ENCODE measurements at places on chromosomes 12 and 14.

GRCh38 chr14:95689441-95689840 lies 3.2 kb downstream of the TCL1B start:
- no peak overlapping the region for H3K27ac ChIP-seq
- no peak overlapping the region for H3K4me3 ChIP-seq
- no peaks in the 10 kb centered on the region for H3K4me1 ChIP-seq
- no peak for DNase-seq

DNA sequence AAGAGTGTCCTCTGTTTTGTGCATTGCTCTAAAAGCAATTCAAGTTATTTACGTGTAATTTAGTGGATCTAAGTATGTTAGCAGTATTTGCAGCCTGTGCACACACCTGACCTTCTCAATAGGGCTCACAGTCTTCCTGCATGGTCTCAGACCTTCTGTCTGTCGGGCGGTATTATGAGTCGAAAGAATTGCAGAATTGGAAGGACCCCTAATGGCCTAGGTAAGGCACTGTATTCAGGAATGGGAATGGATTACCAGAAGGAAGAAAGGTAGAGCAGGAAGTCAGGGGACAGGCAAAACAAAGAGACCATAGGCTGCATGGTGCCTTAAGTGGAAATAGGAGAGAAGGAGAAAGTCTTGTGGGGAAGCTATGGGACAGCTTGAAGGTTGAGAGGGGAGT lies 341.6 kb downstream of the VRK1 start:
- H3K27me3 ChIP-seq = peaks cover 3% of the 10 kb centered on the region
- H3K36me3 ChIP-seq = no peaks in the 10 kb centered on the region
- H3K4me1 ChIP-seq = no peaks in the 10 kb centered on the region

DNA sequence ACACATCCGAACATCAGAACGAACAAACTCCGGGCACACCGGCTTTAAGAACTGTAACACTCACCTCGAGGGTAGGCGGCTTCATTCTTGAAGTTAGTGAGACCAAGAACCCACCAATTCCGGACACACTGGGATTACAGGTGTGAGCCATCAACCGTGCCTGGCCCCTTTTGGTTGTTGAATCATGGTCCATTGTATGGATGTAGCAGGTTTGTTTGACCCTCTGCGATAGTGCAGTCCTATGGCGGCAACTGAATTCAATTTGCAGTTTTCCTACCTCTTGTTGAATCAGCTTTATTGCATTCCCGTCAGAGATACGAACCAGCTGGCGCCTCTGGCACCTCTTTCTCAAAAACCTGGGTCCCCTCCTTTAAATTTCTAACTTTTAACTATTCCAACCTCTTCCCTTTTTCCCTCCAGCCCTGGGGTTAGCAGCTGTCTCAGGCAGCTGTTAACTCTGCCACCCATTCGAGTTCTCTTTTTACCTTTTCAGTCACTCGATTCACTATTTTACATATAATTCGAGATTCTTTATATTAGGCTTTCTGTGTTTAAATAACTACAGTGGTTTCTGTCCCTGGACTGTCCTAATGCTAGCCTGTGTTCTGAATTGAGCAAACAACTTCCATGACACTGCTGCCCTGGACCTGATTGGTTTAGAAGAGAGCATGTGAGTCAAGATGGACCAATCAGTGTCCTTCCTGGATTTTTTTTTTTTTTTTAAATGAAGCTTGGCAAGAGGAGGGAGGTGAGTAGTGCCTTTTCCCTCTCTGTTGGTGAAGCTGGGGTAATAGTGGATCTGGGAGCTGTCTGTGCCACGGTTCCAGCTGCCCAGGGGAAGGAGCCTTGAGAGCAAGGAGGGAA lies 261.5 kb downstream of the PCNX1 start:
- H3K27ac ChIP-seq = no peak overlapping the region
- no peak overlapping the region for H3K4me3 ChIP-seq
- DNase-seq = no peak
- H3K36me3 ChIP-seq = no peaks in the 10 kb centered on the region
- H3K27me3 ChIP-seq = peaks cover 3% of the 10 kb centered on the region
- peaks cover 24% of the 10 kb centered on the region for H3K4me1 ChIP-seq

GRCh38 chr12:98579835-98580234 lies 13.7 kb upstream of the SLC25A3 start:
- no peaks in the 10 kb centered on the region for H3K27me3 ChIP-seq
- DNase-seq = no peak
- H3K27ac ChIP-seq = no peak overlapping the region
- H3K4me1 ChIP-seq = no peaks in the 10 kb centered on the region

- H3K4me3 ChIP-seq = no peak overlapping the region
- H3K36me3 ChIP-seq = peaks cover 4% of the 10 kb centered on the region
- no peak overlapping the region for H3K27ac ChIP-seq
- no peak for DNase-seq
Measured at GRCh38 chr12:104896146-104896545, 61.9 kb downstream of the SLC41A2 start.

DNA sequence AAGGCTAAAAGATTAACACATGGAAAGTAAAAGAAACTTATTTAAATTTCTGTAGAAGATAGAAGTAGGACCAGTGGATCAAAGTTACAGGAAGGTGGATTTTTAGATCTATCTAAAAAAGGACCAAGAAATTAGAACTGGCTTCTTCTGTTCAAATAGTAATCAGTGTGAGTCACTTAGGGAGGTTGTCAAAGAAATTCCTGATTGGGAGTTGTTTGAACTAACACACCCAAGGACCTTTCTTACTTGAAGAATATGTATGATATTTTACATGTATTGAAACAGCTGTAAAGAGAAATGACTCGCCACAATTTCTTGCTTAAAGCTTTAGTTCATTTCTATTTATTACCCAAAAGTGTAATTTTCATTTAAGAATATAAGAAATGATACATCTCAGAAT lies 256.9 kb downstream of the RAD51B start:
- no peak overlapping the region for H3K4me3 ChIP-seq
- H3K27ac ChIP-seq = no peak overlapping the region
- no peaks in the 10 kb centered on the region for H3K27me3 ChIP-seq
- H3K4me1 ChIP-seq = peaks cover 5% of the 10 kb centered on the region
- DNase-seq = no peak

DNA sequence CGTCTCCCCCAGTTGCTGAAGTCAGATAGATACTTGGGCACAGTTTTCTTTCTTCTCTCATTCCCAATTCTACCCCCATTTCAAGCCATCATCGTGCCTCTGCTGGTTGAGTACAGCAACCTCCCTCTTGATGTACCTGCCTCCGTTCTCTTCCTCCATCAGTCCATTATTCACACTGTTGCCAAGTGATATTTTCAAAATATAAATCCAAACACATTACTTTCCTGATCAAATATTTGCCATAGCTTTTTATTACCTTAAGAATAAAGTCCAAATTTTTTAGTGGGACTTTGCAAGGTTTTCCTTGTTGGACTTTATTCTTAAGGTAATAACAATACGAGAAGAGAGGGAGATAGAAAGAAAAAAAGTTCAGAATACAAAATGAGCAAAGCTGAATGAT lies 18.6 kb upstream of the SSPN start:
- H3K4me3 ChIP-seq = no peak overlapping the region
- H3K27ac ChIP-seq = no peak overlapping the region
- peaks cover 6% of the 10 kb centered on the region for H3K27me3 ChIP-seq
- H3K4me1 ChIP-seq = peaks cover 10% of the 10 kb centered on the region
- no peak for DNase-seq

GRCh38 chr12:15629761-15630160 lies 159.4 kb downstream of the EPS8 start:
- peaks cover 38% of the 10 kb centered on the region for H3K4me1 ChIP-seq
- no peak for DNase-seq
- peak overlapping the region; percentile 67 for H3K27ac ChIP-seq
- peaks cover 5% of the 10 kb centered on the region for H3K36me3 ChIP-seq
- no peak overlapping the region for H3K4me3 ChIP-seq

DNA sequence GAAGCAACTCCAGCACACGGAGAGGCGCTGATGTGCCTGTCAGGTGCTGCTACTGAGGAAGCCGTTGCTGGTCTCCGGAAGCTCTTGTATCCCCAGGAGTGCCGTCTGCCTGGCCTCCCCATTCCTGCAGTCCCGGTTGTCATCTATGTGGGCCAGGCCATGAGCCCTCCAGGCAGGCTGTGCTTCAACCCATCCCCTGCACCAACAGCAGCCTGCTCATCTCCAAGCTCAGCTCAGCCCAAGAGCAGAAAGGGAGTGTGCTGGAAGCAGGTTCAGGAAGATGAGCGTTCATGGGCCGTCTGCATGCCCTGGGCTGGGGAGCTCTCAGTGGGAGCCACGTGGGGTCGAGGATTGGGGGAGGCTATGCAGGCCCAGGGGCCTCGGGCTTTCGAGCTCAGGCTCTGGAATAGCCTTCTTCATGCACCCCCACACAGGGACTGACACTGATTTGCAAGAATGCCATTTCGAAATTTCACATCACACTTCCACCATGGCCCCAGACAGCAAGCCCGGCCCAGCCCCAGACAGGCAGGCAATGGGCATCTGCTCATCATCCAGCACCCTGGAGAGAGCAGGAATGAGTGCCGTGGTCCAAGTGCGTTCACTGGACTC lies 164.5 kb downstream of the KIF26A start:
- H3K4me1 ChIP-seq = no peaks in the 10 kb centered on the region
- no peak overlapping the region for H3K27ac ChIP-seq
- DNase-seq = no peak

DNA sequence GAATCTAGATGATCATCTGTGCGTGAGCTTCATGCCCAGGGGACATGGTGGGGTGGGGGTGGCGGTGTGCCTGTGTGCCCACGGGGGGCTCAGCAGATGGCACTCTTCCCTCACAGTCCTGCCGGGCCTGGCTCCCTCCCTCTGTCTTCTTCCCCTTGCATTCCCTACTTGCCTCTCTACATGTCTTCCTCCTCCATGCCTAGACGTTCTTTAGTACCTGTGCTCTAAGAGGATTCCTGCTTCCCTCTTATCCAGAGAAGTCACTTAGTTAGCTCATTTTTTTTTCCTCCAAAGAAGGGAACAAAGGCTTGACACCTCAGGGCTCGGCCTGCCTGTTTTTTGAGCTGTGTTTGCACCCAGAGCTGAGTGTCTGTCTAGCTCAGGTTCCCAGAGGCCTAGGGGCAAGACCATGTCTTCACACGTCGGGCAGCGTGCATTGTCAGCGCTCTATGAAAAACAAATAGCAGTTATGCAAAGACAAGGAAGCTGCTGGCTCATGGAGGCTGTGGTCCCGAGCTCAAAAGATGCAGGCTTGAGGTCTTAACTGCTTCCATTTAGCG lies 48.8 kb downstream of the NINJ2 start:
- no peak overlapping the region for H3K27ac ChIP-seq
- H3K4me1 ChIP-seq = no peaks in the 10 kb centered on the region
- no peak overlapping the region for H3K4me3 ChIP-seq
- DNase-seq = no peak
- H3K36me3 ChIP-seq = no peaks in the 10 kb centered on the region
- H3K27me3 ChIP-seq = no peaks in the 10 kb centered on the region

DNA sequence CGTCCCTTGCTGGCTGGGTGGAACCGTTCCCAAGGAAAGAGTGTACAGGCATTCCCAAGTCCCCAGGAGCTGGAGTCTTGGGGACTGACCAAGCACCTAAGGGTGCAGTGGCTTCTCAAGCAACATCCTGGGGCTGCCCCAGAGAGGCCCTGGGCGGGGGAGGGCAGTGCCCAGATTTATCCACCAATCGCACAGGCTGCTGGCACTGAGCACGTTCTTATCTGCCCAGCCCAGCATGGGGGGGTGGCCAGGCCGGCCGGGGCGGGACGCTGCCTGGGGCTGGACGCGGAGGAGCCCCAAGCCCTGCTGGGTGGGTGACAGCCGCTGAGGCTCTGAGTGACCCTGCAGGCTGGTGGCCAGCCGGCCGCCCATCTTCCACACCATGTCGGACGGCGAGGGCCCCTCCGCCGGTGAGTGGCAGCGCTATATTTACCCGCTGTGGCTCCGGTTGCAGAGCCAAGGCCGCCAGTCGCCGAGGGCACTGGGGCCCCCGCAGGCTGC lies 53.4 kb downstream of the CYP46A1 start:
- peaks cover 18% of the 10 kb centered on the region for H3K27me3 ChIP-seq
- no peak overlapping the region for H3K27ac ChIP-seq
- H3K4me1 ChIP-seq = peaks cover 8% of the 10 kb centered on the region
- H3K36me3 ChIP-seq = no peaks in the 10 kb centered on the region
- no peak for DNase-seq

DNA sequence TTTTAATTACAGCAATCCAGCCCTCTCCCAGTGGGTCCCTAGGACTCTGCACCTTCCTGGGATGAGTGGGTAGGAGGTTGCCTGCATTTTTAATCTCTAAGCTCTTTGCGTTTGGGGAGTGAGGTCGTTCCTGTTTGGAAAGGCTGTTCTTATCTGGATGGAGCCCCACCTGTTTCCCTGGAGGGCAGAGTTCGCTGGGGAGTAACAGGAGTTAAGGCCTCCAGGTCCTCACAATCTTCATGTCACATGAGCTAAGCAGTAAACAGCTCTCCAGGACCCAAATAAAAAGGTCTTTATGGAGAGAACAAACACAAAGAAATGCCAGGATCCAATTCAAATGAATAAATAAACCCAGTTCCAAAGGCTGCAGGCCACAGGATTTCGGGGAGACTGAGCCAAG lies 56.0 kb upstream of the RFLNA start:
- H3K27me3 ChIP-seq = no peaks in the 10 kb centered on the region
- H3K27ac ChIP-seq = no peak overlapping the region
- peaks cover 3% of the 10 kb centered on the region for H3K4me1 ChIP-seq
- peaks cover 23% of the 10 kb centered on the region for H3K36me3 ChIP-seq
- no peak overlapping the region for H3K4me3 ChIP-seq
- DNase-seq = no peak

GRCh38 chr14:93951635-93952540 lies 24.5 kb downstream of the ASB2 start:
- H3K4me3 ChIP-seq = no peak overlapping the region
- no peaks in the 10 kb centered on the region for H3K27me3 ChIP-seq
- no peaks in the 10 kb centered on the region for H3K36me3 ChIP-seq
- DNase-seq = no peak
- no peak overlapping the region for H3K27ac ChIP-seq

DNA sequence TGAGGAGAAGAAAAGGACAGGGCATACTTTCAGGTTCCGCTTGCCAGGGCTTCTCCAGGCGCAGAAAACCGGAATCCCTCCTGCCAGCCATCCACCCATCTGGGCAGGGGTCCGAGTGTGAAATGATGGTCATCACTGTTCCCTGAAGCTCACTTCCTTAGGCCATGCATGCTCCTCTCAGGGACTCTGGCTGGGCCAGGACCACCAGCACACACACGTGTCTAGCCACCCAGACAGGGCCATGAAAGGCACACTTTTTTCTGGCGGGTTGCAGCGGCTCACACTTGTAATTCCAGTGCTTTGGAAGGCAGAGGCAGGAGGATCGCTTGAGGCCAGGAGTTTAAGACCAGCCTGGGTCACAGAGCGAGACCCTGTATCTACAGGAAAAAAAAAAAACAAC lies 1.5 kb downstream of the TCL1A start:
- DNase-seq = no peak
- no peaks in the 10 kb centered on the region for H3K4me1 ChIP-seq
- no peak overlapping the region for H3K4me3 ChIP-seq
- no peak overlapping the region for H3K27ac ChIP-seq
- H3K27me3 ChIP-seq = peaks cover 22% of the 10 kb centered on the region
- no peaks in the 10 kb centered on the region for H3K36me3 ChIP-seq

Data from mesothelial cell of epicardium (in vitro differentiated cells).